ENCODE measurements at places on chromosomes 11 and 22.
A peak's percentile ranks its signal among the peaks of the same experiment; 100 is the strongest.

DNA sequence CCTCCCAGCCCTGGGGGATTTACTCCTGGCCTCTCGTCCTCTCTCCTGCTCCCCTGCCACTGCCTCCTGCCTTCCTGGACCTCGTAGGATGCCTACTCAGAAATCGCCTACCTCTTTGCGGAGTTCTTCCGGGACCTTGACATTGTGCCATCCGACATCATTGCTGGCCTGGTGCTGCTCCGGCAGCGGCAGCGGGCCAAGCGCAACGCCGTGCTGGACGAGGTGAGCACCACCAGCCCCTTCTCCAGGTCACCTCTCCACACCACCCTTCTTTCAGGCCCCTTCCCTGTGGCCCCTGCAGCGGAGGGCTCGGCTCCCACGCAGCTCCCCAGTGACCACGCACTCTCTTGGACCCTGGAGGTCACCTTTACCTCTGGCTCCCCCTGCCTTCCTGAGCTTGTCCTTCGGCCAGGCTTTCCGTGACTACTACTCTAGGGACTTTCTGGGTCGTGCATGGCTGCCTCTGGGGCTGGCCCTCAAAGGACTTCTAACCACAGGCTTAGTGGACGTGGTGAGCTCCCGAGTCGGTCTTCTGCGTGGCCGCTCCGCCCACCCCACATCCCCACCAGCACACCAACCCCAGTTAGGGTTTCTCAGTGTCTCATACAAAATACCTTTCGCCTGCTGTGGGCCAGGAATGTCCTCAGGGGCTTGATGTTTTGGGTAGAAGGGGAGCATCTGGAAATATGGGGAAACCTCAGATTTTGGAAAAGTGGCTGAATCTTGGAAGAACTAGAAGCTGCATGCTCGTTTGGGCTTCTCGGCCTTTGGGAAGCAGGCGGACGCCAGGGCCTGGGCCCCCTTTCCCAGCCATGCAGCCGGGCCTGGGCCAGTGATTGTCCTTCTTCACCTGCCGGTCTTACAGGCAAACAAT lies 24.1 kb upstream of the MYRF start:
- no peak for DNase-seq

DNA sequence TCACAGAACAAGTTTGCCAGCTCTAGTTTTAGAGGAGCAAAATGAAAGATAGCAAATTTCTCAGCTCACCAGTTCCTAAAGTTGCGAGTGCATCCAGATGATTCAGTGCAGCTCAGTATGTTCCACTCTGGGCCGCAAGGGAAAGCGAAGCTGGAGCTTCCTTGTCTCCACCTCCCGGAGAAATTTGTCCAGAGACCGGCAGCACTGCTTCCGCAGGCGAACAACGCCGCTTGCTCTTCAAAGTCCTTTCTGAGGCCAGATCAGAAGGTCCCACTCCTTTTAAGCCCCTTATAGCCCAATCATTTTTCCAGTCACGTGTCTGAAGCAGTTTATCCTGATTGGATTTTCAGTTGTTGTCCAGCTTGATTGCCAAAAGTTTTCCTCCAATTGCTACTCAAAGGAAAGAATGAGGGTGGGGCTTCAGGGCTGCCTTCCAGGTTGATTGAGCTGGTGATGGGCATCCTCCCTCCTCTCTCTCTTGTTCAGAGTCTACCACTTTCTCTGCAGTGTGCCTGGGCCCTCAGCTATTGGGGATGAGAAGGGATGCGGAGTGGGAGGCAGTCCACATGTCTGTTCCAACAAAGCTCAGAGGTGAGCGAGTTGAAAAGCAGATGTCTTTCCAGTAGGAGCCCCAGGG lies at the start of gene ZNF280A:
ZNF280A (minus strand) TSS at position 251 of the 637 bp plus-strand sequence. CDS start 4,640 bp downstream, outside the sequence.
- DNase-seq: no peak

DNA sequence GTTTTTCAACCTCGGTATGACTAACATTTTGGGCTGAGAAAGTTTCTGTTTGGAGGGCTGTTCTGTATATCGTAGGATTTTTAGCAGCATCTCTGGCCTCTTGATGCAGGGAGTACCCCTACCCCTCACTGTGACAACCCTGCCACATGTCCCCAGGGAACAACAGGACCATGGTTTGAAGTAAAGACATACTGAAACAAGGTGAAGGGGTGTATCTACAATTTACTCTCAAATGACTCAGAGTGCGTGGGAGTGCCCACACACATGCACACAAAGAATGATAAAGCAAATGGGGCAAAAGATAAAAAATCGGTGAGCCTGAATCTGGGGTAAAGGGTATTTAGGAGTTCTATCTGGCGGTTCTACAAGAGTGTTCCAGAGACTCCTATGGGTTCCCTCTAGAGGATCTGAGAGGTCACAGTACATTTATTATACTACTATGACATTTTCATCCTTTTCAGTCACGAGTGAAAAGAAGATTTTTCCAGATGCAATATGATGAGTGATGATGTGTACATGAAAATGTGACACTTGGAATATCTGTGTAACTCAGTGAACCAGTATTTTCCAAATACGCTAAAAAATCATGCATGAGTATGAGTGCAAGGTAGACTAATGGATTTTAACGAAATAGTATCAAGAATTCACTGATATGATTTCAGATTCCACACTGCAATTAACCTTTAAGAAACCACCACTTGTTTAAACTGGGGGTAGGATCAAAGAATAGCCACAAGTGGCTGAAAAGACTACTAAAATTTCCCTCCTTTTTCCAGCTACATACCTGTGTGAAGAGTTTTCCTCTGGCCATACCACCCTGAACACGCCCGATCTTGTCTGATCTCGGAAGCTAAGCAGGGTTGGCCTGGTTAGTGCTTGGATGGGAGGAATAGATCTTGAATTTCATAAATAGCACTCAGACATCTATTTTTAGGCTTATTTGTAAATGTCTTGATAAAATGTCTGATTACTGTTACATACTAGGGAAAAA lies 56.3 kb upstream of the YPEL1 start:
- DNase-seq: no peak

- peak; percentile 67 for DNase-seq
Observed at GRCh38 chr11:67629386-67630227, at the start of gene NUDT8. TSS of gene NUDT8 (minus strand) at chr11:67629937. CDS start at chr11:67629911, 26 bp downstream.

- peak; percentile 55 for DNase-seq
Observed at GRCh38 chr11:22787551-22788162, 41.9 kb downstream of the SVIP start.

DNA sequence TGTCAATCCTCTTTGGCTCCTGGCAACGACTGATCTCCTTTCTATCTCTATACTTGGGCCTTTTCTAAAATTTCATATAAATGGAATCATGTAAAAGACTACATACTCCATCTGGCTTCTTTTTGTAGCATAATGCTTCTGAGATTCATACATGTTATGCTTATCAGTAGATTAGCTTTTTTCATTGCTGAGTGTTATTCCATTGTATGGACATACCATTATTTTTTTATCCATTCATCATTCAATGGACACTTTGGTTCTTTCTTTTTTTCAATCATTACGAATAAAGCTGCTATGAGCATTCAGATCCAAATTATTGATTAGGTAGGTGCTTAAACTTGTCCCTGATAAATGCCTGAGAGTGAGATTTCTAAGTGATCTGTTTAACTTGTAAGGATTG lies 11.7 kb upstream of the ARL14EP start:
- no peak for DNase-seq

DNA sequence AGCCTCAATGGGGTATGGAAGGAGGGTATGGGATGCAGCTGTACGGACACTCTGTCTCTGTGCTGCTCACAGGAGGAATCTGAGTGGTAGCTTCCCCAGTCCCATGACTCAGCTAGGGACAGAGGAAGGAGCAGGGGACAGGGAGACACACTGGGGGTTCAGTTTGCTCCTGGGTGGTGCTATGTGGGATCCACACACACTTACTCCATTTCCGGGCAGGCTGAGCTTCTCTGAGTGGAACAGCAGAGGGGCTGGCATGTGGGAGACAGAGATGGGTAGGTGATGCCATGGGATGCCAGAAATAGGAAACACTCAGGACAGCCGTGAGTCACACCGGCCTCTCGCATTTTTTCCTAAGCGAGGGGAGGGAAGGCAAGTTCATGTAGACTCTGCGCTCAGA lies 59.2 kb upstream of the KIRREL3 start:
- no peak for DNase-seq

DNA sequence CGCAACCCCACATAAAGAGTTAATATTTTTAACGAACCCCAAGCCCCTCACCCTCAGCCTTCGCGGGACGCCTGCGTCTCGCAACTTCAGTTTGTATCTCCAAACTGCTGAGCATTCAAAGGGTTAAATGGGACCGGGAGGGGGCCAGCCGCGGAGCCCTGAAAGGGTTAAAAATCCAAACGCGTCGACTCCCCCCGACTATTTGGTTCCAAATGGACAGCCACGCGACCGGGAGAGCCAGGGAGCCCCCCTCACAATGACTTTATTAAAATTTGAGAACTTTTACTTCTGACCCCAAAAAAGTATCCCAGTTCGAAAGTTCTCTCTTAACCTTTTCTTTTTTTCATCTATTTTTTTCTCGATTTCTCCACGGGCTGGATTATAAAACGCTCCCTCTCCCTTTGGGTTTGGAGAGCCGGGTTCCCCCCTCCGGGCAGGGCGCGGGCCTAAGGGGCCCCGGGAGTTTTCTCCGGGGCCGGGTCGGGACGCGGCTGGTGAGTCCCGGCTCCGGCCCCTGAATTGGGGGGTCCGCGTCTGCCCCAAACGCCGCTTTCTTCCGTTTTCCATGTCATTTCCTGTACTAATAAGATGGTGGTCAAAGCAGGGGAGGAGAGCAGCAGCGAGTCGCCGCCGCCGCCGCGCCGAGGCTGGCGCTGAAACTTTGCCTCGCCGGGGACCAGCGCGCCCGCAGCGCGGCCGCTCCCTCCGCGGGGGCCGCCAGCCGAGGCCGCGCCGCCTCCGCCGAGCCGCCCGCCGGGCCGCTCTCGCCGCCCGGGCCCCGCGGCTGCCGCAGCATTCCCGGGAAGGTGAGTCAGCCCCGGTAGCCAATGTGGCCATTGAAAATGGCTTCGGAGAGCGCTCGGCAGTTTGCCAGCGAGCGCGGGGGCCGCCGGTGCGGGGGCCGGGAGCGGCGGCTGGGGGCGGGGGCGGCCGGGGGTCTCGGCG lies at the start of gene PRDM11:
PRDM11 (plus strand) TSS at position 568 of the 945 bp plus-strand sequence. CDS start 35,128 bp downstream, outside the sequence.
- DNase-seq: peak; percentile 79

- no peak for DNase-seq
Observed at GRCh38 chr11:131488238-131488637, 117.8 kb downstream of the NTM start.

GRCh38 chr11:81989093-81989492 lies 744.6 kb downstream of the FAM181B start:
- no peak for DNase-seq

Data from NCI-H2081 (cell line).